ENCODE measurements at places on chromosomes 4 and X. TPM values are rescaled to one million over a fixed set of nuclear protein-coding genes. Genes with fewer than 3 reads are reported as not detected.

- no peak for DNase-seq
Measured at GRCh38 chr4:160350944-160351343, 1248.1 kb downstream of the RAPGEF2 start.

DNA sequence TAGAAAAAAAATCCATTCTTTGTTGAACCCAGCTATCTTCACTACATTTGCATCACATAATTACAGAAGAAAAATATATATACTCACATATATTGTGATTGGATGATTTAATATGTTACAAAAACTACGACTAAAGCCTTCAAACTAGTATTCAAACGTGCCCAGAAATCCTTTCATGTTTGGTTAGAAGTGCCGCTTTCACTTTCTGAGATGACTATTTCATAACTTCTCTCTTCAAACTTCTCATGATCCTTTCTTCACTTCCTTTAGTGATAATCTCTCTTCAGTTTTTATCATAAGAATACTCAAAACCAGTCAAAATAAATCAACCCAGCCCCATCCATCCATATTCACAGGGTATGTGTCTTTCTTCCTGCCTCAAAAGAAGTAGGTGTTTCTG is 50.8 kb upstream of the NAF1 start:
- DNase-seq = no peak

- no peak for DNase-seq
Measured at GRCh38 chrX:426881-427280, 40.2 kb upstream of the PPP2R3B start.

GRCh38 chr4:153137677-153138630 is 66.3 kb upstream of the TRIM2 start:
- no peak for DNase-seq

The UGT2A1 gene
- total RNA-seq = not detected

DNA sequence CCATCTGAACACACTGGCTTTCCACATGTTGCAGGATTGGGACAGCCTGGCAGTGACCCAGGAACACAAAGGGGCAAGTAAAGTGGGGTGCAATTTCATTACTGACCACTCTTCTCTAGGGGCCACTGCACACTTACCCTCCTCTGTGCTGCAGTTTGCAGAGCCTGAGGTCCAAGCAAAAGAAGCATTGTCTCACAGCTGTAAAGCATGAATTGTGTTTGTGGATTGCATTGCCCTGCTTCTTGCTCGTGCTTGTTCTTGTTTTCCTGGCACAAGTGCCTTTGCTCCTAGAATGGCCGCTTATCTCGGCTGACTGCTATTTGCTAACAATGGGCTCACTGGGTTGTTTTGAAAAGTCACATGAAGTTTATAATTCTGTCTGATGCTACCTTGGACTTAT is 209.1 kb upstream of the JADE1 start:
- DNase-seq = no peak

DNA sequence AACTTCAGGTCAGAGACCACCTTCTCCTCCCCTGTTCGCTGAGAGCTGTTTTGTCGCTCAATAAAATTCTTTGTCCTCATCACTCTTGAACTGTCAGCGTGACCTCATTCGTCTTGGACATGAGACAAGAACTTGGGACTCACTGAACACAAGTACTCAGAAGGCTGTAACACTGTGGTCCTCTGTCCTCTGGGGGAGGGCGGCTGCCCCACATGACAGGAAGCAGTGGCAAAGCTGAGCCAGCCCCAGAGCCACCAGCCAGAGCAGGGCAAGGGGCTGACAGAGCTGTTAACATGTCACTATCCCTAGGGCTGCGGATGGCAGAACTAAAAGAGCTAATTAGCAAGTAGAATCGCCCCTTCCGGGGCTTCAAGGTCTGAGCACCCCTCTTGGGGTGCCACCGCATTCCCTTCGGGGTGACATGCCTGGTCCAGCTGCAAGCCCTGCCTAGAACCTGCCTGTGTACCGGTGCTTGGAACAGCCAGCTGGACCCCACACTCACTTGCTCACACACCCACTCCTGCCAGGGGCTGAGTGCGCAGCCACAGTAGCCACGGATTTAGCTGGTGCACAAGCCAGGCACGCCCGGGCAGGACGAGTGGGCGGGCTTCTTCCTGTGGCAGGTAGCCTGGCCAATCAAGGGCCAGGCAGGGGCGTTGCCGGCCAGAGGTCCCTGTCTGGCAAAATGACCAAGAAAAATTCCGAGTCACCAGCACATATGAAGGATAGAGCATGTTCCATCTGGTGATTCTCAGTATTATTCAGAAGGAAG is 648.6 kb upstream of the AGA start:
- no peak for DNase-seq

DNA sequence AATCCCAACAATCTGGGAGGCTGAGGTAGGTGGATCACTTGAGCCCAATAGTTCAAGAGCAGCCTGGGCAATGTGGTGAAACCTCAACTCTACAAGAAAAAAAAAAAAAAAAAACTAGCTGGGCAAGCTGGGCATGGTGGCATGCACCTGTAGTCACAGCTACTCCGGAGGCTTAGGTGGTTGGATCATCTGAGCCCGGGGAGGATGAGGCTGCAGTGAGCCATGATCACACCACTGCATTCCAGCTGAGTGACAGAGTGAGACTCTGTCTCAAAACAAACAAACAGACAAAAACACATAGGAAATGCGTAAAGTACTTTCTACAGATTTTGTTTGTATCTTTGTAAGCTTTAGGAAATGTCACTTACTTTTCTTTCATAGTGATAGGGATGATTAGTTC is 307.2 kb upstream of the NR3C2 start:
- no peak for DNase-seq

The SSX4 gene
- not detected for total RNA-seq

DNA sequence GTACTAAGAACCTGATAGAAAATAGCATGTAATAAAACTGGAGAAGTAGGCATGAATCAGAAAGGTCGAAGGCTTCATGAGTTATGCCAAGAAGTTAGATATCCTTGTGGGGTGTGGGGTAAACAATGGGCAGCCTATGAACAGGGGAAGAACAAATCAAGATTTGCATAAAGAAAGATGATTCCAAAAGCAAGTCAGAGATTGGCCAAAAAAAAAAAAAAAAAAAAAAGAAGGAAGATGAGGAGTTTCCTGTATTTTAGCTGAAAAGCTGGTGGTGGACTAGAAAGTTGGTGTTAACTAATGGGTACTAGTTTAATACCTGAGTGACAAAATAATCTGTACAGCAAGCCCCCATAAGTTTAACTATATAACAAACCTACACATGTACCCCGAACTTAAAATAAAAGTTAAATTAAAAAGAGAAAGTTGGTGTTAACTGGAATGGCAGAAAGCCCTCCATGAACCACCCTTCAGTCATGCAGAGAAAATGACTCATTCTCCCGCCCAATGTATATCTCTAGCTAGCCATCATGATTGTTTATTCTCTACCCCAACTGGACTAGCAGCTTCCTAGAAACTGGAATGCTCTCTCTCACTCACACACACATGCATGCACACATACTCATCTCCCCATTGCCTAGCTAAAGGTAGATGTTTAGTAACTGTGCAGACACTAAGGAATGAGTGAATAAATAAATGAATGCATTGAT is 41.7 kb downstream of the ATP11C start:
- no peak for DNase-seq

The CSAG2 gene
- total RNA-seq = not detected
